ENCODE measurements at places on chromosomes 4 and X.

DNA sequence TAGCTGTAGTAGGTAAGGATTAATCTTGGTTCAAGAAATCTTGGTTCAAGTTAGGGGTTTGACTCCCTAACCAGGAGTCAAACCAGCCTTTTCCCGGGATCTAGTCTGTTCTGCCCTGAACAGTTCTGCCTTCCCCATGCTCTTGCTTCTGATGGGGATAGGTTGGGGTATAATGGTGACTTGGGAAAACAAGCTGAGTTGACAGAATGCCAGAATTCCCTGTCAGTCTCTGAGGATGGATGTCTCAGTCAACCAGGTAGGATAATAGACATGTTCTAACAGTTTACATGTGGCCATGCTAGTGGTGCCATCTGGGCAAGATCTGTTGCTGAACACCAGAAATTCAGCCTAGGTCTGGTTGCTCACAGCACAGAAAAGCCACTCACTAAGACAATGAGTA lies 51.4 kb downstream of the RAB40AL start:
- DNase-seq, result no peak

DNA sequence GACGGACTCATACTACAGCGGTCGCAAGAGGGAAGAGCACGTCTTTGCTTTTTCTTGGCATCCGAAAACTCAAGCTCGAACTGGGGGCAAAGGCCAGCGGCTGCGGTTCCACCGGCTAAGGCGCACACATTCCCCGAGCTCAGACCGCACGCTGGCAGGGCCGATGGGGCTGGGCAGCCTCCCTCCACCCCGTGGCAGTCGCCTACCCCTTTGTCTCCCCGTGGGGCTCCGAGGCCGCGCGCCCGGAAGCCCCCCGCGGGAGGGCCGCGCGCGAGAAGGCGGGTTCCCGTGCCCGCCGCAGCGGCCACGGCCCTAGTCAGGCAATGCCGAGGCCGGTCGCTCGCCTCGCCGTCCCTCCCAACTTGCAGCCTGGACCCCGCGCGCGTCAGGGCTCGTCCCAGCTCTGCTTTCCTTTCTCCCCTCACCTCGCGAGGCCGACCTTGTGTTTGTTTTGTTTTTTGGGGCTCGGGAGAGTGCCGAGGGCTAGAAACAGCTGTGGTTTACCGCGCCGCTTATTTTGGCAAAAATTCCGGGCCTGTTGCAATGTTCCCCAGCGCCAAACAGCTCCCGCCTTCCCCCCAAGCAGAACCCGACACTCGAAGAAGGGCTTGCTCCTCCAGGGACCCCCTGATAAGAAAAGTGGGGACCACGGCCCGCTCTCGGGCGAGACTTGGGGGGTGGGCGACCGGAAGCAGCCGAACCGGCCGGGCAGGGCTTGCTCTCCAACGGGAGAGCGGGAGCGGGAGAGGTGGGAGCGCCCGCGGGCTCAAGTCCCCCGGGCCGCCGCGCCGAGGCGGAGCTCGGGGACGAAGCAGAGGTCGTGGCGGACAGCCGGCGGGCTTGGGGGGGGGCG lies 561 bp upstream of the N4BP2 start:
- DNase-seq, result peak; percentile 29

GRCh38 chrX:17559728-17560379 lies 177.4 kb upstream of the SCML1 start:
- no peak for DNase-seq

DNA sequence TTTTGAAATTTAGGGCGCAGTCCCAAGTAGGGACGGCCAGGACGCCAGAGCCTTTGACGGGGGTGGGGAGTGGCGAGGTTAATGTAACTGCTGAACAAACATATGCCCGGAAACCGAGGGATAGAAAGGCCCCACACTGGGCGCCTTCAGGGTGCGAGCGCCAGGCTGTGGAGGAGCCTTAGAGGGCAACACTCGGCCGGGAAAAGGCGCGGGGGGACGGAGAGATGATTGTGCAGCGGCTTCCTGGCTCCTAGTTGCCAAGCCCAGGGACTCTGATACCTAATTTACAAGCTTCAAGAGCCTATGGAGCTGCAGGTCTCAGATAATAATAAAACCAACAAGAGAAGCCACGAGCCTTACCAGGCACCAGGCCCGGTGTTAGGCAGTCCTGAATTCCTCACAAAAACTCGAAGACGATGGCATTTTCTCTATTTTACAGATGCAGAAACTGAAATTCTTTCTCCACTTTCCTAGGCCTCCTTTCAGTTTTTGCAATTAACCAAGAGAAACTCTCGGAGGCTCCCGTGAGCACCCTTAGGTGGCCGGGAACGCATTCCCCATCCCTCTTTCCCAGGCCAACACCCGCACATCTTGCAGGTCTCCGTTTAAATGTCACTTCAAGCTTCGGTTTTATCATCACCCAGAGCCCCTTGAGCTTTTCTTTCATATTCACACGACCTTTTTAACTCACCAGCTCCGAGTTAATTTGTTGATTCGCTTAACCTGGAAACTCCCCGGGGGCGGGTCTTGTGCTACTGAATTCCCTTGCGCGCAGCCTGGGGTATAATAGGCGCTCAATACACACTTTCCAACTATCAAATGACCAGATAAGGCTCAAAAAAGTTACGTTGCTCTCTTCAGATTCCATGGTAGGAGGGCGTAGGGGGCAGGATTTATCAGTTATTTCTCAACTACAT lies 6.4 kb upstream of the GSX2 start:
- no peak for DNase-seq

DNA sequence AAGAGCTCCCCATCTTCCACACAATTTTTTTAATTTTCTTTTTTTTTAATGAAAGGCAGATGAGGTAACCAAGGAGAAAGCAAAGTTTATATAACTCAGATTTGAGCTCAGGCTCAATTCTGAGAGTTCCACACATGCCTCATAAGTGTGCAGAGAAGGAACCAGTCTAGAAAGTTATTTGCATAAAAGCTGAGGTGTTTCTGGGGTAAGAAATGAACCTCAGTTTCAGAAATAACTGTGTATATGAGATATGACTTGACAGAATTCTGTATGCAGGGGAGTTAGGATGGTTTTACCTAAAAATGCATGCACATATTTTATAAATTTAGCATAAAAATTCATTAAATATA lies 51.3 kb downstream of the DTHD1 start:
- DNase-seq, result no peak

DNA sequence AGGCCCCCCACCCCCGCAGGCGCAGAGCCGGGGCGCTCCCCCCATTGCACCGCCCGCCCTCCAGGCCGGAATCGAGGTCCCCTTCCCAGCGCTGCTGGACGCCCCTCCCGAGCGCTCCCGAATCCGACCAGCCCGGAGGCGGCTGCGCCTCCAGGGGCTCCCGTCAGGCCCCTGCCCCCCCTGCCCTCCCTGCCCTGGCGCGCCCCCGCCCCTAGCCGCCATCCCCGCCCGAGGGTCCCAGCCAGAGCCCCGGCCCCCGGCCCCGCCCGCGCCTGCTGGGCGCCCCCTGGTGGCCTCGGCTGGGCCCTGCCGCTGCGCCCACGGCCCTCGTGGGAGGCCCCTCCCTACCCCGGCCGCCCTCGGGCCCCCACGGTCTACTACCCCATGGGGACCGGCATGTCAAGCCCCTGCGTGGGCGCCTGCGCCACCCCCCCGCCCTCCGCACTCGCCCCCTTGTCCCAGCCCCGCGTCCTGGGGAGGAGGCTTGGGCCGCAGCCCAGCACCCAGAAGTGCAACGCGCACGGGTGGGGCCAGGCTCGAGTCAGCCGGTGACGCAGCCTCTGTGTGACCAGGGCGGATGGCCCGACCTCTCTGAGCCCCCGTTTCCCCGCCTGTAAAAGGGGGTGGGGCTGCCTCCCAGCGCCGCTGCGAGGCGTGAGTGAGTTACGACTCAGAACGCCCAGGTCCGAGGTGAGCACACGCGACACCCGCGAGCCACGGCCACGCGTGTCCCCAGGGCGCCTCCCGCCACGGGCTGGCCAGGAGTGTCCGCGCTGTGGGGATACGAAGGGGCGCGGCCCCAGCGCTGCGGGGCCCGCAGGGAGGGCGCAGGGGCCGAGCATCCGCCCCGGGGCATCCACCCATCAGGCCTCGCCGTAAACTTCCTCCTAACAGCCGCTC lies 104.9 kb downstream of the FAM53A start:
- DNase-seq, result peak; percentile 42

GRCh38 chr4:183241721-183242151 lies 78.3 kb downstream of the CLDN22 start:
- DNase-seq, result no peak

- DNase-seq, result no peak
These were observed 71.8 kb upstream of the CLDN34 start for GRCh38 chrX:9895225-9895912.

GRCh38 chrX:99184153-99184552 lies 1225.9 kb downstream of the PCDH19 start:
- DNase-seq, result no peak

DNA sequence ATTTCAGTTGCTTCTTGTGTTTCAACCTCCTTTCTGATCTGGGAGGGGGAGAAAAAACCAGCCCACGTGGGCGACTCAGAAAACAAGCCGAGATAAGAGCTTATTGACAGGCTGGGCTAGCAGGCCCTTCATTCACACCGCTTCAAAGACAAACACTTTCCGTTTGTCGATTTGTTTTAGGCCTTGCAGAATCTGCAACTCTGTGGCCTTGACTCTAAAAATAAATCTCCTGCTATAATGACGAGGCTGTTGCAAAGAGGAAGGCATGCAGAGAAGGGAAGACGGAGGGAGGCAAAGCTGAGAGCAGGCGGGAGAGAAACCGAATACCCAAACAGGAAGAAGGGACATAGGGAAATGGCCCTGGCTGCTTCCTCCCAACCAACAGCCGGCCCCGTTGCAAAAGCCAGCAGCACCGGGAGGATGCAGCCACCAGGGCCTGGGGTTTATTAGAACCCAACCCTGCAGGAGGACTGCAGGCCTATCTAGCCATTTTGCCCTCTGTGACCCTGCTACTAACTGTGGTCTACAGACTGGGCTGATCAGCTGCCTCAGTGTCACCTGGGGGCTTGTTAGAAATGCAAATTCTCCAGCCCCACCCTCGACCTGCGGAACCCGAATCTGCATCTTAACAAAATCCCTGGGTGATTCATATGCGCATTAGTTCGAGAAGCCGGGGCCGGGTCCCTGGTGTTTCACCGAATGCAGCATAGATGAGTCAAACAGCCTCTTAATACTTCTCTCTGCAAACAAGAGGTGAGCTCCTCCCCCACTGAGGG lies 325.5 kb downstream of the BCOR start:
- no peak for DNase-seq

DNA sequence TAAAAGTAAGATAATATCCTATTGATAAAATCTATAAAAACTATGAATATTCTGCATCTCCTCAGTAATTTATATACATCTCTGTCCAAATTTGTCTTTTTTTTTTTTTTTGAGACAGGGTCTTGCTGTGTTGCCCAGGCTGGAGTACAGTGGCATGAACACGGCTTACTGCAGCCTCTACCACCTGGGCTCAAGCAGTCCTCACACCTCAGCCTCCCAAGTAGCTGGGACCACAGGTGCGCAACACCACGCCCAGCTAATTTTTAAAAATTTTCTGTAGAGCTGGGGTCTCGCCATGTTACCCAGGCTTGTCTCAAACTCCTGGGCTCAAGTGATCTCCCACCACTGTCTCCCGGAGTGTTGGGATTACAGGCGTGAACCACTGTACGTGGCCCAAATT lies 12.3 kb upstream of the SEC24D start:
- DNase-seq, result no peak

DNA sequence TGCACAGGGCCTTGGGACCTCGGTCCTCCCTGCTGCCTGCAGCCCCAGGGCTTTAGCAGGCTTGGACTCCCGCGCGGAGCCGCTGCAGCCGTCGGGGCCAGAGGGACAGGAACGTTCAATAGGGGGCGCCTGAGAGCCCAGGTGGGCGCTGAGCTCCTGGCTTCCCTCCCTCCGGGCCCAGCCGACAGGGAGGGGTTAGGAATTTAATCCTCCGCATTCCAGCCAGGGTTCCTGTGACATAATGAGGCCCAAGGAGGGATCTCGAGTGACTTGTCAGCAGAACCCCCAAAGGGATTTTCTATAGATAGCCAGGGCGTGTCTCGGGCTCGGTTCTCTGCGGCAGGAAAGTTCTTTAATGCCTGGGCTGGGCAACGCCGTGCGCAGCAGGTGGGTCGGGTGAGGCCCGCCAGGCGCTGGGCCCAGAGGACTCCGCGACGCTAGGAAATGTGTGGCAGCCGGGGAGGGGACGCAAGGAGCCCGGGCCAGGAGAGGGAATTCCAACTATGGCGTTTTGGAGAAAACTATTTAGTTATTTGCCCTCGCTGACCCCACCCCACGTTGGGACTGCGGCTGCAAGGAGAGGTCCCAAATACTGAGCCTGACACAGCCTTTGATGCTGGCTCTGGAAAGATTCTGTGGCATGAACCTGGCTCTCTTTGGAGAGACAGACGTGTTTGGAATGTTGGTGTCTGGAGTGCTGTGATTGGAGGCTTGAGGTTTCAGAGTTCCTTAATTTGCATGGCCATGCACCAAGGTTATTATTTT lies 285.2 kb upstream of the GATB start:
- DNase-seq, result no peak

DNA sequence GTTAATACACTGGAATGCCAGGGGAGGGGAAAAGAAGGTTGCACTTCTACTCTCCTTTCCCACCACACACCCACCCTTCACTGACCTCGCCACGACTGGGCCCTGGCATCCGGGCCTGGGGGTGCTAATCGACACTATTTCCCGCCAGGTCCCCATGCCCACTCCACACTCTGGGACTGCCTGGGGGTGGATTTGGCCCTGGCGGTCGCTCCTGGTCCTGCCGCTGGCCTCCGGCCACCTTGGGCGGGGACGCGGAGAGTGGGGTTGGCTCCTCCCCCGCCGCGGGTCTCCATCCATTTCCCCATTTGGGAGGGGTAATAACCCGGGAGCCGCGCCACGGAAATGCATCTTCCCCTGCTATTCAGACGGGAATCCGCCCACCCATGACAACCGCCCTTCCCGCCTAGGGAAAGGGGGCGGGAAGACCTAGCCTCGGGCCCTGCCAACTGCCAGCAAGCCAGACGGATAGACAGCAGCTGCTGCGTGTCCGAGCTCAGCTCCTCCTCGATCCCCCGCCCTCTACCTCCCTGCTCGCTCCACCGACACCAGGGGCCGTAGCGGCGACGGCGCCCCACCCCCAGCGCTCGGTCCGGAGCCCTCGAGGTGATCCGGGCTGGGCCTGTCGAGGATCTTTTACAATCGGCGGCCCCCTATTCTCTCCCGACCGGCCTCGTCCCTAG lies 78.1 kb downstream of the RLIM start:
- DNase-seq, result no peak

DNA sequence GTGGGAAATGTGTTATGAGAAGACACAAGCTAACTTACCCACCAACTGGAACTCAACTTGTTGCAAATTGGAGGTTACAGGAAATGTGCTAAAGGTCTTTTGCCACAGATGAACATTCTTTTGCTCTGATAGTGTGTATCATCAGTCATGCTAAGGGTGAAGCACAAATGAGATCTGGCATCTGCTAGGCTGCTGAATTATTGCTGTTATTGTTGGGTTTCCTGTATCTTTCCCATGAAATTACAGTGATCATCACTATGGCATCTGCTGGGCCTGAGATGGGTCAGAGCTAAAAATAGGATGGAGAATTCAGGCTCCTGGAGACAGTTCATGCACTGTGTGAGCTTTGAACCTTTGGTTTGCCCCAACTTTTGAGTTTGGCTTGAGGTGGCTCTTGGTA lies 124.5 kb downstream of the NPNT start:
- no peak for DNase-seq
